Smooth muscle cell of trachea (primary cell): ENCODE measurements at places on chromosomes 13 and 19. TPM values are rescaled to one million over a fixed set of nuclear protein-coding genes. Genes with fewer than 3 reads are reported as not detected.

Gene LILRB3
- not detected in 2 replicates for total RNA-seq

Gene AMER2
- total RNA-seq, result not detected in 2 replicates

Gene KCNN4
- total RNA-seq, result 1.0 and 2.6 TPM in 2 replicates

Gene C1QTNF9B
- total RNA-seq, result 0.33 and 0.44 TPM in 2 replicates

Gene LAIR2
- not detected in 2 replicates for total RNA-seq

Gene TDRD12
- total RNA-seq, result under 0.01 and 0.58 TPM in 2 replicates

Gene TUBA3C
- total RNA-seq, result 0.15 TPM in 1 of 2 replicates, not detected in the other

Gene MAP4K1
- 0.33 and 0.58 TPM in 2 replicates for total RNA-seq

Gene TUBB4A
- total RNA-seq, result not detected in 2 replicates

Gene ATP1A3
- under 0.01 and 0.15 TPM in 2 replicates for total RNA-seq

Gene NOTCH3
- total RNA-seq, result 13.8 and 51.1 TPM in 2 replicates

Gene SKA3
- 5.5 and 8.1 TPM in 2 replicates for total RNA-seq
